ENCODE measurements at places on chromosomes 1 and 21.

DNA sequence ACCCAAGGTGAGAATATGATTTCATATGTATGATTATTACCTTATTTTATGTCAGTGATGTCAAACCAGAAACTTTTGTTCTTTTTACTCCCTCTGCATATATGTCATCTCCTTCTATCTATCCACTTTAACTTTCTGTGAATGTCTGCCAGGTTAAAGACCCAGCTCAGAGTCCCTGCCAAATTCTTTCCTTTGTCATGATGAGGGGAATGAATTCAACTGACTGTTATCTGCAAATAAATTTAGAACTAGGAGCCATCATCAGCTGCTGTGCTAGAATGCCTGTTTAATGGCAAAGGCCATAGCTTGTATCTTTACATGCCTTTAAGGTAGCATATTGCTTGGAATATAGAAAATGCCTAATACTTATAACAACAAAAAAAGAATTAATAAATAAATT is 815.6 kb upstream of the NEGR1 start:
- no peak for DNase-seq

DNA sequence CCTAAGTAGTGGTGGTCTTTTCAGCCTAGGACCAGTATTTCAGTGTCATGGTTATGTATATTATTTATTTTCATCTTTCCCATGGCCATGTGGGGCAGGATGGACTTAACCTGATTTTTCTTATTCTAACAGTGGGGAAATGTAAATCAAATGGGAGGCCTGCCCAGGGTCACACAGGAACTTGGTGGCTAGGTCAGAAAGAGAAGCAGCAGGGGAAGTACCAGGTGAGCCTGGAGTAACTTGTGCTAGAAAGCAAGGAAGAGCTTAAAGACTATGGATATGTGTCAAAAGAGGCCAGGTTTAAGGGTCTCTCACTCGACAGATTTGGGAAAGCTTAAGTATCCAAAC is 936 bp downstream of the ZFP69B start:
- DNase-seq: no peak

DNA sequence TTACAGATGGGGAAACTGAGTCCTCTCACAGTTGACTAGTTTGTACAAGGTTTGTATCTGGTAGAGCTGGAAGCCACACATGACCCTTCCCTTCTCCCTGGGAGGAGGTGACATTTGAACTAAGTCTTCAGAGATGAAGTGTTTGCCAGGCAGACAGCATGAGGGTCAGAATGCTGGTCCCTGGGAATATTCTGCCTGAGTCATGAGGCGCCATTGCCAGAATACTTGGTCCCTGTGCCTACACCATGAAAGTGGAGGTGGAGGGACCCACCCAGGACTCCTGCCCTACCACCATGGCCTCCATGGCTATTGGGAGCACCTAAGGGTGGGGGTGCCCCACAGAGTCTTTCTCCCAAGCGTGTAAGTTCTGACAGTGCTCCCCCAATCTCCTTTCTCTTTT is 7.0 kb downstream of the RPS6KA1 start:
- no peak for DNase-seq

DNA sequence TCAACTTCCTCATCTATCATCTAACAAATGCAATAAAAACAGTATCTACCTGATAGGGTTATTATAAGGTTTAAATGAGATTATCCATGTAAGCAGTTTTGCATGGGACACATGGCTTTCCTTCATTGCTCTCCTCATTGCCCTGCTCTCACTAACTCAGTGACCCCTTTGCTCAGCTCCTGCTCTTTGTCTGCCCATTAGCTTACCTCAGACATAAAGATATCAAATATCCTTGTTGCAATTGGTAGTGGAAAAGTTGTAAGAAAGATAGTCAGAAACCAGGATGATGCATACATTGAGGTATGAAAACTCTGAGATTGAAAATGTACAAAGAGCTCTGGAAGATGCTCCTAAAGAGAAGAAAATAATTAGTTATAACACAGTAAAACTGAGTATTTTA is 89.8 kb downstream of the EVI5 start:
- DNase-seq: no peak

DNA sequence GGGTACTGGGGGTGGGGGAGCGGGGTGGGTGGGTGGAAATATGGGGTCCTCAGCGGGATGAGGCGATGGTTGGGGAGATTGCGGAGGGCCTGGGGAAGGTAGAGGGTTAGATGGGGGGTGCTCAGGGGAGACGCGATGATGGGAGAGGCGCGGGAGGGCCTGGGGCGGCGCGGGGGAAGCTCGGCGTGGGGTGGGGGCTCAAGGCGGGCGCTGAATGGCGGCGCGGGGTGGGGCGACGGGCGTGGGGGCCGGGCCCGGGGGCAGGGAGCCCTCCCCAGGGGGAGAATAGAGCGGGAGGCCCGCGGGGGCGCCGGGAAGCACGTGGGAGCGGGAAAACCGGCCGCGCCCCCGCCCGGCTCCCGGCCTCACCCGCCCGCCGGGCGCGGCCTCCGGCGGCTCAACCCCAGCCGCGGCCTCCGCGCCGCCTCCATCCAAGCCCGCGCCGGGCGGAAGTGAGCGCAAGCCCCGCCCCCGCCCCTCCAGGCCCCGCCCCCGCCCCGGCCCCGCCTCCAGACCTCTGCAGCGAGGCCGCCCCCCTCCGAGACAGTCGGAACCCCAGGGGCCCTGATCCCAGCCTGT is at the start of gene FAAP20:
Gene FAAP20 (minus strand): TSS at position 454 of the 579 bp plus-strand sequence. CDS start 23 bp downstream, at position 431.
- DNase-seq: peak; percentile 75

All from CD4-positive, alpha-beta T cell treated with Interferon alpha-2 for 1 hour (primary cell).